Astrocyte (in vitro differentiated cells and primary cell): ENCODE measurements at places on chromosomes 6 and 20. TPM values are rescaled to one million over a fixed set of nuclear protein-coding genes. Genes with fewer than 3 reads are reported as not detected.

DNA sequence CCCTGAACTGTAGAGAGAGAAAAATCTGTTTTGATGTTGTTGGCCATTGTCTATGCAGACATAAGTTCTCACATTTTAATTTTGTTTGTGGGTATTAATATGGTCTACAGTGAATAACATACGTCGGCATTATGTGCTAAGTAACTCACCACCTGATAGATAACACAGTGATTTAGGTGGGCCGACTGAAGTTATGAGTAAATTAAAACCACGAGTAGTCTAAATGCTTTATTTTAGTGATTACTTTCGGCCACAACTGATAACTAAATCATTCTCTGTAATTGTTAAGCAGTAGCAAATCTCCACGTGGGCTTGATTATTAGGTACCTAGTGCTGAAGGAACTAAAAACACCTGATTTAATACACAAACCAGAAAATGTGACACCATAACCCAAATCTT, 1.1 kb downstream of the DOP1A start:
- H3K4me3 ChIP-seq: peak overlapping the region; percentile 95
- H3K27ac ChIP-seq: no peak overlapping the region
- no peaks in the 10 kb centered on the region for H3K36me3 ChIP-seq

- peak overlapping the region; percentile 72 for H3K27ac ChIP-seq
- peak overlapping the region; percentile 74 for H3K4me3 ChIP-seq
- peaks cover 26% of the 10 kb centered on the region for H3K4me1 ChIP-seq
- H3K27me3 ChIP-seq: no peaks in the 10 kb centered on the region
Measured at GRCh38 chr6:32188381-32189068, 1.5 kb downstream of the PBX2 start.

GRCh38 chr6:43831191-43831590, 61.2 kb downstream of the VEGFA start:
- no peaks in the 10 kb centered on the region for H3K36me3 ChIP-seq
- H3K4me1 ChIP-seq: no peaks in the 10 kb centered on the region
- DNase-seq: no peak
- H3K4me3 ChIP-seq: no peak overlapping the region
- H3K27me3 ChIP-seq: peaks cover 18% of the 10 kb centered on the region

GRCh38 chr6:42084889-42085288, 34.6 kb downstream of the TAF8 start:
- peaks cover 1% of the 10 kb centered on the region for H3K36me3 ChIP-seq
- peaks cover 5% of the 10 kb centered on the region for H3K4me1 ChIP-seq
- no peak overlapping the region for H3K27ac ChIP-seq

DNA sequence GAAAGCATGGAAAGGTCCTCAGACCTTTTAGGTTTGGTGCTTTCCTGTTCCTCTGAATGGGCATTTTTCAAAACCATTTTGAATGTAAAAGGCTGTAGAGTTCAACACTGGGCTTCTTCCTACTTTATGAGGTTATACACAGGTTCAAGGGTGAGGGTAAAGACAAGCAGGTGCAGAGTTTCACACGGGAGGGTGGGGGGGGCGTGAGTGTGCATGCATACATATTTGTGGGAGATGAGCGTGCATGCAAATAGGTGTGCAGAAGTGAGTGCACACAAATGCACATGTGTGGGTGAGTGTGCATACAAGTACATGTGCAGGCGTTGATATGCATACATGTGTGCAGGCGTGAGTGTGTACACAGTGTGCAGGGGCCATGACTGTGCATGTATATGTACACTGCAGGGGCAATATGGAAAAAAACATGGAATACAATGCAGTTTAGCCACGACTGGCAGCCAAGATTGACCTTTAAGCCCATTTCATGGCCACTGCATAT, 183.1 kb downstream of the GMPR start:
- H3K36me3 ChIP-seq: no peaks in the 10 kb centered on the region
- H3K4me1 ChIP-seq: peaks cover 13% of the 10 kb centered on the region
- no peaks in the 10 kb centered on the region for H3K27me3 ChIP-seq
- peak overlapping the region; percentile 52 for H3K27ac ChIP-seq
- H3K4me3 ChIP-seq: no peak overlapping the region
- DNase-seq: no peak

- H3K4me1 ChIP-seq: no peaks in the 10 kb centered on the region
- DNase-seq: no peak
- H3K4me3 ChIP-seq: no peak overlapping the region
- no peaks in the 10 kb centered on the region for H3K36me3 ChIP-seq
Measured at GRCh38 chr6:125340991-125341390, 39.2 kb upstream of the HDDC2 start.

Gene TRDN
- not detected in 2 replicates for total RNA-seq

Gene DNAAF9
- total RNA-seq: 17.6 and 18.6 TPM in 2 replicates

Gene FAM162B
- total RNA-seq: not detected in 2 replicates
